Activated naive CD4-positive, alpha-beta T cell treated with anti-CD3 and anti-CD28 coated beads, Interleukin-2, amount 50 U/mL, for 72 hours (primary cell): ENCODE measurements at places on chromosomes 3 and 15. TPM values are rescaled to one million over a fixed set of nuclear protein-coding genes. Genes with fewer than 3 reads are reported as not detected.

DNA sequence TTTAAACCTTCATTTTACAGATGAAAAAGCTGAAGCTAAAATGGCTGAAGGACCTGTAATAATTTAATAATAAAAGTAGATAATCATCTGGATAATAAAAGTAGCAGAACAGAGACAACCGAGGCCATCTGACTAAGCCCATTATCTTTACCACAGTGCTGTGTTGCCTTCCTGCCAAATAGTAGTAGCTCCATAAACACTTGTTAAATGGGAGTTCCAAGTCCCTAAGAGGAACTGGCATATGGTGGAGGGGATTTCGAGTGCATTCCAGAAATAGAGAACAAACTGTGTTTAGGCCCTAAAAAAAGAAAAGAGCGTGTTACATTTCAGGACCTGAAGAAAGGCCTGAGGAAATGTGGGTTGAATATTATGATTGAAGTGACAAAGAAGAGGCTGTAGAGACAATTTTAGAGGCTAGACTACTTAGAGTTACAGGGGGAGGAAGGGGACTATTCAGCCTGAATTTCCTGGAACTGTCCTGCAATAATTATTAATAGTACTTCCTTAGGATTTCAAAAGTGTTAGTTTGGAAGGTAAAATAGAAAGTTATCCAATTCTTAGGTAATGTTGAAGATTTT, 424.3 kb downstream of the ROBO2 start:
- no peak for DNase-seq

- DNase-seq, result no peak
Measured at GRCh38 chr3:129375099-129375498, 53.3 kb downstream of the EFCAB12 start.

GRCh38 chr3:60461267-60461666, 790.0 kb downstream of the FHIT start:
- no peak for DNase-seq

GRCh38 chr3:10655105-10655504, 149.7 kb upstream of the ATP2B2 start:
- no peak for DNase-seq

Gene TCAIM
- total RNA-seq, result 19.7 TPM

Gene PRR20G
- total RNA-seq, result not detected

Gene ANKRD34C
- total RNA-seq, result not detected

- no peak for DNase-seq
Measured at GRCh38 chr3:192831111-192831644, 86.5 kb downstream of the MB21D2 start.

DNA sequence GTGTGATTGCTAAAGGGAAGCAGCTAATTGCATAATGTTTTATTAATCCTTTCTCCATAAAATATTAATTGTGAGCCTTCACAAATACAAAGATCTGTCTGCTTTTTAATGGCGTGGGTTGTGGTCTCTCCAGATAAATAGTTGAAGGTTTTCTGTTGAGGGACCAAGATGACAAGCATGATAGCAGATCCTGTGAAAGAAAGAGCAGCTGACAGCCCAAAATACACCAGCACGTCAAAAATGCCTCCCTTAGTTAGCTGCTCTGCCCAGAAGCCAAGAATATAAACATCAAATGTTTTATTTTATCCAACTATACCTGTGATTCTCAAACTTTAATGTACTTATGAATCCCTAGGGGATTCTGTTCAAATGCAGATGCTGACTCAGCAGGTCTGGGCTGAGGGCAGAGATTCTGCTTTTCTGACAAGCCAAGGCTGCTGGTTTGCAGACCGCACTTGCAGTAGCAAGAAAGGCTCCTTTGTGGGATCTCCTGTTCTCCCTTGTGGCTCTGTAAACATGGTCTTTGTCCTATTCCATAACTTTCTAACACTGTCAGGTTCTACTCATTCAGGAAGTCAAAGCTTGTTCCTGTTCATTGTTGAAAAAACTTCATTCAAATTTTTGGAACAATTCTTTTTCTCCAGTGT, 119.1 kb upstream of the SLC25A36 start:
- DNase-seq, result no peak

Gene C3orf22
- not detected for total RNA-seq

Gene LRRC2
- total RNA-seq, result not detected

Gene CATSPER2
- 8.1 TPM for total RNA-seq

DNA sequence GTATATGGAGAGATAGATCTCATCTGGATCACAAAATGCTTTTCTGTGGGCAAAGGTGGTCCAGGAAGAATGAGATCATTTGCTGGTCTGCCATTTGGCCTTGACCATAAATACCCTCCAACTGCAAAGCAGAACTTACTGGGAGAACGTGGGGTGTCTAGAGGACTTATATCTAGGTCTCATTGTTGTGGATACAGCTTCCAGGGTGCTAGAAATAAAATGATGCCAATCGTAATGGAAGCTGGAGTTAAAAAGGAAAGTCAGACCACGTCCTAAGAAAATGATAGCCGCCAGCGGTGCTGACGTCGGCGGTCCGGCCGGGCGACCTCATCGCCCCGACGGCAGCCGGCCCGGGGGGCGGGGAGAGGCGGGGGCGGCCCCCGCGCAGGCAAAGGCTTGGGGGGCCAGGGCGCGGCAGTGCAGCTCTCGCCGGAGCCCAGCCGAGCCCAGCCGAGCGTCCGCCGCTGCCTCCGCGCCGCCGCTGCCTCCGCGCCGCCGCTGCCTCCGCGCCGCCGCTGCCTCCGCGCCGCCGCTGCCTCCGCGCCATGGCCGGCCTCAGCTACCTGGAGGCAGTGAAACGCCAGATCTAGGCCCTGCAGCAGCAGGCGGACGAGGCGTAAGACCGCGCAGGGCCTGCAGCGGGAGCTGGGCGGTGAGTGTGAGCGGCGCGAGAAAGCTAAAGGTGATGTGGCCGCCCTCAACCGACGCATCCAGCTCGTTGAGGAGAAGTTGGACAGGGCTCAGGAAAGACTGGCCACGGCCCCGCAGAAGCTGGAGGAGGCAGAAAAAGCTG, 89.5 kb downstream of the EOMES start:
- peak; percentile 36 for DNase-seq

Gene TMEM212
- not detected for total RNA-seq
